Eye (tissue), 1 donor: ENCODE measurements at places on chromosomes 5 and 9.

- no peak for DNase-seq
Observed at GRCh38 chr5:110013017-110013416, 323.3 kb downstream of the MAN2A1 start.

DNA sequence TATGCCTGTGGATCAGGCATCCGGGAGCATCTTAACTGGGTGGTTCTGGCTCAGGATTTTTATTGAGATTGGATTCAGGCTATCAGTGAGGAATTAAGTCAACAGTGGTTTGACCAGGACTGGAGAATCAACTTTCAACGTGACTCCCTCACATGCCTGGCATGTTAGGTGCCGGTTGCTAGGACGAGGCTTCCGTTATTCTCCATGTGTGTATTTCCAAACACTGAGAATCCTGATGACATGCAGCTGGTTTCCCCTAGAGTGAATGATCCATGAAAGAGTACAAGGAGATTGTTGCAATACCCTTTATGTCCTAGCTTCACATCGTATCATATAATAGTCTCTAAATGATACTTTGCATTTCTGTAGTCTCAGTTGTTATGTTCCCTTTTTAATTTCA lies 529.2 kb downstream of the ANXA1 start:
- no peak for DNase-seq

- DNase-seq, result no peak
Observed at GRCh38 chr5:140598836-140599235, 34.1 kb downstream of the CD14 start.

DNA sequence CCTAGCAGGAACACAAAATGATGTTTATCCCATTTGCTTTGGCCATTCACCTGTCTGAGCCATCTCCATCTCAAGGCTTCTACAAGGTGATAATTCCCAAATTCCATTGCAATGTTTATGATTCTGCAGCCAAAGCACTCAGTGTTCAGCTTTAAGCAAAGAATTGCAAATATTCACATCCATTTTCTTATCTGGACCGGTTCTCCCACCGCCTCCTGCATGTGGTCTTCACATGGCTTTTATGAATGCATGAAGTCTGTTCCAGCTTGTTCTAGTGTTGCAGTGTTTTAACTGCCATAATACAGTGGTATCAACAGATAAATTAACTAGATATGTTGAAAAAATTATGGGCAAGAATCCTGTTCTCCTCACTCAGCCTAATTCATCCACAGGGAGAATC lies 443.0 kb upstream of the KLF4 start:
- DNase-seq, result no peak

DNA sequence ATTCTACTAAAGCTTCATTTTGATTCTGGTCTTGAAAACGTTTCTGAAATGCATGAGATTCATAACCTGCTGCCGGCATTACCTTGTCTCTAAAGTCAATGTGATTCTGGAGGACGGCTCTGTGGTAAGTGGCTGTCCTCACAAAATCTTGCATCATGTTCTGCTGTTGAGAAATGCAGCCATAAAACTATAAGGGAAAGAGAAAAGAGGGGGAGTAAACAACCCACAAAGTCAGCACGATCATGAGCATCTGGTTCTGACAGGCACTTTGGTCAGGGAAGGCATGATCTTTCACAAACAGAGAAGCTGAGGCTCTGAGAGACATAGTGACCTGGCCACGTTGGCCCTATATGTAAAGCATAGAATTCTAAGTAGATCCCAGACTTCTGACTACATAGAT lies 168.9 kb upstream of the PUM3 start:
- no peak for DNase-seq

DNA sequence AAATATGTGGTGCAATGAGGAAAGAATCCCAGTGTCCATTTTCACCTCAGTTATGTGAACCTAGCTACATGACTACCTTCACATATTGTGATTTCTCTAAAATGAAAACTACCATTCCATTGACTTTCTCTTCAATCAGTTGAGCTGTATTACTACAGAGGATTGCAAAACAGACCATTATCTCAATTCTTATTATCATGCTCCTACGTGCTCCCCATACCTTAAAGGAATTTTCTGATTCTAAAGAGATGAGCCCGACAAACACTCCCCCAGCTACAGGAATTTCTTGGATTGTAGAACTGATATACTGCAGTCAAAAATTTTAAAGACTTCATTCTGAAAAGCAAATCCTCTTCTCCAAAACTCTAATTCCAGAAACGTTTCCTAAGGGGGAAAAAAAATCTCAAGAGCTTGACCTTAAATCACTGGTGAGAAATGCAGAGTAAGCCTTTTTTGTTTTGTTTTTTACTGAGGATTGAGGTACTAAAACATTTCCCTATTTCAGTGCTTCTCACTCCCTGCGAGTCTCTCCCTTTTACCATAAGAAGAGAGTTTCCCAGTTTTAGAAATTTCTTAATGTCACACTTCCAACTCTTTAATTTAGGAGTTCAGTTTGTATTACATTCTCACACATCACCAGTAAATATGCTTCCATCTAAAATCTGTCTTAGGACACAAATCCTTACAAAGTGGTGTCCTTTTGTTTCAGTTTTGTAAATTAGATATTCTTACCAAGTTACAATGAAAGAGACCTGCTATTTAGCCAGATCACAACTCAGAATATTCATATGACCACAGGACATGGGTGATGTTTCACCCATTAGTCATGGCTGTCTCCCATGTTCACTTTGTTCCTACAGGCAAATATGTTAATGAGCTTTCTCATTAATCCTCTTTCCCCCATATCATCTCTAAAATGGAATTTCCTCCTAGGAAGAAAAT lies 203.8 kb downstream of the TSSK1B start:
- DNase-seq, result no peak

DNA sequence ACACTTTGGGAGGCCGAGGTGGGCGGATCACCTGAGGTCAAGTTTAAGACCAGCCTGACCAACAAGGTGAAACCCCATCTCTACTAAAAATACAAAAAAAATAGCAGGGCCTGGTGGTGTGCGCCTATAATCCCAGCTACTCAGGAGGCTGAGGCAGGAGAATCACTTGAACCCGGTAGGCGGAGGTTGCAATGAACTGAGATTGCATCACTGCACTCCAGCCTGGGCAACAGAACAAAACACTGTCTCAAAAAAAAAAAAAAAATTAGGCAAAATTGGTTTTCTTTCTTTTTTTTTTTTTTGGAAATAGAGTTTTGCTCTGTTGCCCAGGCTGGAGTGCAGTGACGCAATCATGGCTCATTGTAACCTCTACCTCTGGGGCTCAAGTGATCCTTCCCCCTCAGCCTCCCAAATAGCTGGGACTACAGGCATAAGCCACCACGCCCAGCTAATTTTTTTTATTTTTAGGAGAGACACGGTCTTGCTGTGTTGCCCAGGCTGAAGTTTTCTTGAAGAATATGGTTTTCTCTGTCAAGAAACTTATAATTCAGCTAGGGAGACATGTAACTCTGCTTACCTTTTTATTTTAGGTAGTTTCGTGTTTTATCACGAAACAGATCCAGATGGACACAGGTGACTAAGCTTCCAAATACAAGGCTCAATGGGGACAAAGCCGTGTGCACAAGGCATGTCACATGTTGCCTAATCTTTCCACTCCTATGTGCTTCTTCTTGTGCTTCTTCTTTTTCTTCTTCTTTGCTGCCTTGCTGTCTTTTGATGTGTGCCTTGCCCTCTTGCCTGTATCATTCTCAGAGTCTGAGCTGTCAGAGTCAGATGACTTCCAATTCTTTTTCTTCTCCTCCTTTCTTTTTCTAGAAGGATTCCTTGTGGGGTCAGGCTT lies 14.3 kb downstream of the TTC1 start:
- DNase-seq, result no peak

DNA sequence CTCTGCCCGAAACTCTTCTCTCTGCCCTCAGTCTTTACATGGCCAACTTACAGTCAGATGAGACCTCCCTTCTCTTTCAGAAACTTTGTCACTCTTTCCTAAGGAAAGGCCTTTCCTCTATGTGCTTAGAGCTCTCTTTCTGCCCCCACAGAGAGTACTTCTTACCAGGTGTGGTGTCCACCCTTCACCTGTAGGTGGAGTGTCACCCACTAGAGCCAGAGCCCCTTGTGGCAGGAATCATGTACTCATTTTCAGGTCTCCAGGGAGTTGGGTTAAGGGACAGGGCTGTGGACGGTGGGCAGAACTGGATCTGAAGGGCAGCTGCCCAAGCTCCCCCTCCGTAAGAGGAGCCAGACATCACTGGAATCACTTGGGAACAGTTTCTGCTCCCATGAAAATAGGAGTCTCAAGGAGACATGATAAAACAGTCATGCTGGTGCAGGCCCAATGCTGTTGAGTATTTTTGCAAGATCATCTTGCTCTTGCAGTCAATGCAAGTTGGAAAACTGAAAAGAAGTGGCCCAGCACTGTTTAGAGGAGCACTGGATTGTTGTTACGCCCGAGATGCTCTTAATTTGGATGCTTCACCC lies 436.7 kb downstream of the ZSWIM6 start:
- no peak for DNase-seq

GRCh38 chr9:76613974-76614373 lies 150.3 kb upstream of the PCA3 start:
- no peak for DNase-seq

DNA sequence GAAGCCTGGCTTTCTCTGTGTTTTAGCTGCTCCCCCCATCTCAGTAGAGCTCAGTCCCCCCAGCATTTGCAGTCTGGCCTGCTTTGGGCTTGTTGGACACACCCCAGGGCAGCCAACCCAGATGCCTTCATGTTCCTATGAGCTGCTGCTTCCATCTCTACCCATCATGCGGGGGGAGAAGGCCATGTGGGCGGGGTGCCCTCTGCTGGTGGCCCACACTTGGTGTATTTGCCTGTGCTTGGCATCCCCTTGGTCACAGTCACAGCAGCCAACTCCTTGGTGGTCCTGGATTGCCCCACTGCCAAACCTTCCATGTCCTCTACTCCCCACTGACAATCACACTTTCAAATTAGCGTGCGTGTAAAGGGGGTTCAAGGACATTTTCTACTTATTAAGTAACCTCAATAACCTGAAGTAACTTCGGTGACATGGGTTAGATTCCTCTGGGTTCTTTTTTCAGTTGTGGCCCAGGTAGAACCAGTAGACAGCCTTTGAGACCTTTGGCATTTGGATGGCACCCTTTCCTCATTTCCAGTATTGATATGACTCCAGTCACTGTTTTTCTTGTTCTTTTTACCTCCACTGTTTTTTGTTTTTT lies 42.8 kb downstream of the SNX30 start:
- peak; percentile 34 for DNase-seq

DNA sequence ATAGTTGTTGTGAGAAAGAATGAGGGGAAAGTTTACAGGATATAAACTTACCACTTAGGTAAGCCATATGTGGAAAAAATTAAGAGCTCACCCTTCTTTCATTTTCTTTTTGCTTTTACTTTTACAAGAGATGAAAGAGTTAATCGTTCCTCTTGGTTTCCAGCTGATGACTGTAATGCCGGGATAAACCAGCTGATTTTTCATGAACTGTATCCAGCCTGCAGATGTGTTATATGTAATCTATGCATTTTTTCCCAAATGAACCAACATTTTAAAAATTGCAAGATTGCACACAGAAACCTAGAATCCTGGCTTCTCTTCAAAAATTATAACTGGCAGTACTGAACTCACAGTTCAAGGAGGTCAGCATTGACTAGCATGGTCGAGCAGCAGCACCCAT lies 185.9 kb downstream of the GRIA1 start:
- no peak for DNase-seq

DNA sequence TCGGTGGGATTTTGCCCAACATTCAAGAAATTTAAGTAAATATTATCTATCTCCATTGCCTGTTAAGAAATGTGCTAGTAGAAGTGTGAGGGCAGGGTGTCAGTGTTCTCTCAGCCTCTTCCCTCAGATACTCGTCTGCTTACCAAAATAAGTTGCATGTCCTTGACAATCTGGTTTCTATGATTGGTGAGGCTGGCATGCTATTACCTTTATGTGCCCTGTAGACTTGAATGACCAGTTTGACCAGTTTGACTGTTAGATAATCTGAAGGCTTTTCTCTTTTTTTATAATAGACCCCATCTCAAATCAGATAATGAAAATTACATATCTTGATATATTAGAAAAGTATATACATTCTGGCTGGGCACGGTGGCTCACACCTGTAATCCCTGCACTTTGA lies 348 bp downstream of the CATSPER3 start:
- DNase-seq, result no peak

DNA sequence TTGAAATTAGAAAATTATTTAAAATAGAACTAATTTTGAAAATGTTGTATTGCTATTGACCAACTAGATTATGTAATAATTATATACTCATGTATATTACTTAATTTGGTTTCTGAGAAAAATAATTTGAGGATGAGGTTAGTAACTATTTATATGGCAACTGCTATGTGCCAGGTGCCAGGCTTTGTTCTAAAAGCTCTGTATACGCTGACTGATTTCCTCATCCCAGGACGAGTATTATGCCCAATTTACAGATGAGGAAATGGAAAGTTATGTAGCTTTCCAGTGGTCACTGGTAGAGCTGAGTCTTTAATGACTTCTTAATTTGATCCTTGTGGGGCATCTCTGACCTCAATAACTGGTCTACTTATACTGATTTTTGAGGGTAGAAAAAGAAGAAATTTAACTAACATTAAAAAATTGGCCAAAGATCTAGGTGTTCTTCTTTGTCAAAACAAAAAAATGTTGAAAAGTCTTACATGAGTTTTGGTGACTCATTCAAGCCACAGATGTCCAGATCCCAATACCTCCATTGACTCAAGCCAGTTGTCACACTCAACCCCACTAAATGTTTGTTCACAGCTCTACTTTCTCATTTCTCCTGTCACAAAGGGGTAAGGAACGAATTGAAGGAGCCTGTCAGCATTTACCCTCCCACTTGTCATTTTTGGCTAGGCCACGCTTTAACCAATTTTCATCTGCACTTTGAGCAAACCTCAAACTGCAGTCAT lies 228.1 kb upstream of the MEF2C start:
- DNase-seq, result no peak

GRCh38 chr5:173963867-173964441 lies 25.0 kb upstream of the C5orf47 start:
- DNase-seq, result no peak

- DNase-seq, result no peak
Observed at GRCh38 chr5:22471154-22471553, 382.0 kb downstream of the CDH12 start.

DNA sequence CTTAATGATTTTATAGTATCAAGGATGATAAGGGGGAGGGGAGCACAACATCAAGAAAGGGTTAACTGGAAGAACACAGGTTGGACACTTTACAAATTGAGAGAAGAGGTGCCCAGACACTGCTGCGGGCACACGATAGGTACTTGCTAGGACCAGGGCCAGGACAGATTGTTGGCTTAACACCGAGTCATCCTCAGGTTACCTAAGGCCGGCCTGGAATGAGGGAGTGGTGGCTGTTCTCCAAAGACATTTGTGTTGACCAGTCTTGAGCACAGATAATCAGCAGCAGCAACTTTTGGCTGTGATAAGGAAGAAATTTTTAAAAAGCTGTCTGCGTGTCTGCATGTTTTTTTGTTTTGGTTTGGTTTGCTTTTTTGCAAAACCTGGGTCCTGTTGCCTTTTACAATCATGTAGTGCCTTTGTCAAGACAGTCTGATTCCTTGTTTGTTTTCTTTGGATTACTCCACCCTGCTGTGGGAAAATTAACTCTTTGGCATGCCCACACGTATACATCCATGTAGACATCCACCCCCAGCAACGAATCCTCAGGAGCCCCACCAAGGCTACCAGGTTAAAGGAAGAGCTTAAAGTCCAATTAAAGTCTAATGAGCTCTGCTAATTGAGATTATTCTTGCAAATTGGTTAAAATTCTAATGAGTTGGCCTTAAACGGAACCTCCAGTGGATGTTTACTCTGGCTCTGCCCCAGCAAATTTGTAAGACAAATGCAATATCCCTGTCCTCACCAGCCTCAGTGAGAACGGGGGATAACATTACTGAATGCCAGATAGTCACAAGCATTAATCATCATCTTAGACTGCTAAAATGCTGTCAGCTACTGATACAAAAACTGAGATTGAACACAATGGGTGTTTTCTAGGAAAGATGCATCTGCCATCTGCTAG lies 382.3 kb downstream of the ACTL7B start:
- DNase-seq, result peak; percentile 34
